ENCODE measurements at places on chromosomes 7 and 10.

GRCh38 chr7:112782498-112782897 is 7.7 kb downstream of the TMEM168 start:
- no peak for DNase-seq

GRCh38 chr7:11843113-11843765 is 11.2 kb upstream of the THSD7A start:
- no peak for DNase-seq

DNA sequence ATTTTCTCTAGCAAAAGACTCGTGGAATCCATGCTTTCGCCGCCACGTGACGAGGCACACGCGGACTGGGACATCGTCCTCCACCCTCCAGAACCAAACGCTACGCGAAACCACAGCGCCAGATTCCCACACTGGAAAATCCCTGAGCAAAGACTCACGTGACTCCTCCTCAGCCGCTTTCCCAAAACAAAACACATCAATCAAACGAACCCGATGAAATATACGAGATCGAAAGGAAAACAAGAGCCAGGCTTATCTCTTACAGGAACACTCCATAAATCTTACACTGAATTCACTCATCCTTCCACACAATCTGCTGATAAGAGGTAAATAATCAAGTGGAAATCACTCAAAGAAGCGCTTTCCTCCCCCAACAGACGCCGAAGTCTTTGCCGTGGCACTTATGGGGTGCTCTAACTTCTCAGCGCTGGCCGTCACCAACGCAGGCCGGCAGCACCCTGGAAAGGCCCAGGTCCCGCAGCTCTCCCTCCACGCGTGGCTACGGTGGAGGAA is 23.8 kb downstream of the DIP2C start:
- DNase-seq, result no peak

DNA sequence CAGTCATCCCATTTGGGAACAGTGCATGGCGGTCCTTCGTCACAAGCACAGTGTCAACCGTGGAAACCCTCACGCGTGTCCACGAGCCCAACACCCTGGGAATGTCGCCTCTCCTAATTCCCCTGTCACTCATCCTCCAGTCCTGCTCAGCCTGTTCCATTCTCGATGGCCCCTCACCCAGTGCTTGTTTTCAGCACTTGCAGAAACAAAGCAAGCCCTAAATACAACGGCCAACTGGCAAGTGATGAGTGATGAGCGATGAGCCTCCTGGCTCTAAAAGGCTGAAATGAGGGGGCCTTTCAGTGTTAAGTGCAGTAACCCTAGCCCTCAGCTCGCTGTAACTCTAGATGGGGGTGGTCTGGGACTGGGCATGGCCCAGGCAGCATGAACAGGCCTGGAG is 22.6 kb downstream of the NKX2-3 start:
- DNase-seq, result no peak

- DNase-seq, result no peak
These were observed 67.5 kb upstream of the LRRC18 start for GRCh38 chr10:49007129-49007528.

DNA sequence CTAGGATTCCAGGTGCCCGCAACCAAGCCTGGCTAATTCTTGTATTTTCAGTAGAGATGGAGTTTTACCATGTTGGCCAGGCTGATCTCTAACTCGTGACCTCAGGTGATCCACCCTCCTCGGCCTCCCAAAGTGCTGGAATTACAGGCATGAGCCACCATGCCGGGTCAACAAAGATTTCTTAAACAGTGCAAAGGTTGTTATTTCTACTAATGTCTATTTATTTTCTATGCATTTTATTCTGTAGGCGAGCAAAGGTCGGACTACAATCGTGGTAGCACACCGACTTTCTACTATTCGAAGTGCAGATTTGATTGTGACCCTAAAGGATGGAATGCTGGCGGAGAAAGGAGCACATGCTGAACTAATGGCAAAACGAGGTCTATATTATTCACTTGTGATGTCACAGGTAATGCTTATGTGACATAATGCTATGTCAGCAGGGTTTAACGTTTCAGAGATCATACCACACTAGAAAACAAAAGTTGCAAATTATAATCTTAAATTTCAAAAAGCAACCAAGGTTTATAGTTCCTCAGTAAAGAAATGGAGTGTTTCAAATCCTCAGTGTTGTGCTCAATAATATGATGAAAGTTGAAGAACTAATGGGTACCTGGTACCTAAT is 65.9 kb downstream of the ABCB5 start:
- no peak for DNase-seq

- DNase-seq, result no peak
These were observed 26.5 kb downstream of the BTRC start for GRCh38 chr10:101380353-101381017.

- DNase-seq, result no peak
These were observed 68.1 kb downstream of the MTERF1 start for GRCh38 chr7:91812388-91812787.

- no peak for DNase-seq
These were observed 355.5 kb downstream of the GPR158 start for GRCh38 chr10:25530306-25530705.

- no peak for DNase-seq
These were observed 111.2 kb upstream of the PTN start for GRCh38 chr7:137454767-137455166.

- no peak for DNase-seq
These were observed 16.5 kb upstream of the TRIM8 start for GRCh38 chr10:102627736-102628293.

GRCh38 chr10:60944910-60945297 is 919 bp upstream of the RHOBTB1 start:
- DNase-seq, result no peak

GRCh38 chr7:121475806-121476205 is 79.7 kb upstream of the FAM3C start:
- DNase-seq, result no peak

GRCh38 chr10:32940321-32941301 is 17.4 kb downstream of the ITGB1 start:
- no peak for DNase-seq

GRCh38 chr7:103843689-103844480 is 145.6 kb downstream of the RELN start:
- no peak for DNase-seq

DNA sequence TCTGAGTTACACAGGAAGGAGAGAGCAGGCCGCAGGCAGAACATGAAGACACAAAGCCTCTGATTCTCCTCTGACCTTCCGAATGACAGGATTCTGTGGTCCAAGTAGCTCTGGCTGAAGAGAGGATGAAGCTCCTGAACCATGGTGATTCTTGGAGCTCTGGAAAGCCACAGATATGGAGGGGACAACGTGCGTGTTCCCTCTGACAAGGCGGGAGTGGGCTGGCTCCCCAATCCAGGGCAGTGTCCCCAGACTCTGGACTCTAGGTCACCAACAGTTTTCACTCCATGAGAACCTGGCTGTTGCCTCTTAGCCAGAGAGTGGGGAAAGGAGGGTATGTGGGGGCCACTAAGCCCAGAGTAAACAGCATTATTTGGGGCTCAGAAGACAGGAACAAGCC is 7.4 kb upstream of the TRPV6 start:
- DNase-seq, result no peak

DNA sequence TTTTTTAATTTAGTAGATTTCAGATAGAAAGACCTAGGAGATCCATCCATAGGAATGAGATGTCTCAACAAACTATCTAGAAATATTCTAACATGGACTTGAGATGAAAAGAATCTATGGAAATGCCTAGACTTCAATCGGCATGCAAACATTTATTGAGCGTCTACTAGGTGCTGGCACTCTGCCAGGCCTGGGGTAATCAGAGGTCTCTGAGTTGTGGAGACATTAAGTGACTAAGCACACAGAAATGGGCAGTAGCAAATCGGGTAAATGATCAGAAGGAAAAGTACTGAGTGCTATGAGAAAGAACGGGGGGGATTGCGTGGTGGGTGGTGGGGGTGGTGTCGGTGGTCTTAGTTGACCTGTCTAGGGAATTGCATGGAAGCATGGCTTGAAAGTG is 466.6 kb downstream of the GALNT17 start:
- no peak for DNase-seq

DNA sequence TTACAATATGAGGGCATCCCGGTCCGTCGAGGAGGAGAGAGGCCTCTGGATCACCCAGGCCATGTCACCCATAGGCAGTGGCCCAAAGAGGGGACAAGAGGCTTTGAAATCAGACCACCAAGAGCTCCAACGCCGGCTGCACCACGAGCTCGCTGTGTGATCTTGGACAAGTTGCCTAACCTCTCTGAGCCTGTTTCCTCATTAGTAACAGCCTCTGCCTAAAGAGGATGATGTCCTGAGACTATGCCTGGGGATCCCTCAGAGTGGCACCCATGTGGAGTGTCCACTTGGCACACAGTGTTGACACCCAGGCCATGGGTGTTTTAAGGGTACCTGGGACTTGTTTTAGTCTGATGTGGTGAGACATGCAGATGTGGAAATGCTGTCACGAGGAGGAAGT is 50.8 kb downstream of the MICALL2 start:
- no peak for DNase-seq

GRCh38 chr10:115932099-115932498 is 340.9 kb downstream of the GFRA1 start:
- no peak for DNase-seq
